SIG-M5 (cell line): ENCODE measurements at places on chromosomes 11 and 22.

DNA sequence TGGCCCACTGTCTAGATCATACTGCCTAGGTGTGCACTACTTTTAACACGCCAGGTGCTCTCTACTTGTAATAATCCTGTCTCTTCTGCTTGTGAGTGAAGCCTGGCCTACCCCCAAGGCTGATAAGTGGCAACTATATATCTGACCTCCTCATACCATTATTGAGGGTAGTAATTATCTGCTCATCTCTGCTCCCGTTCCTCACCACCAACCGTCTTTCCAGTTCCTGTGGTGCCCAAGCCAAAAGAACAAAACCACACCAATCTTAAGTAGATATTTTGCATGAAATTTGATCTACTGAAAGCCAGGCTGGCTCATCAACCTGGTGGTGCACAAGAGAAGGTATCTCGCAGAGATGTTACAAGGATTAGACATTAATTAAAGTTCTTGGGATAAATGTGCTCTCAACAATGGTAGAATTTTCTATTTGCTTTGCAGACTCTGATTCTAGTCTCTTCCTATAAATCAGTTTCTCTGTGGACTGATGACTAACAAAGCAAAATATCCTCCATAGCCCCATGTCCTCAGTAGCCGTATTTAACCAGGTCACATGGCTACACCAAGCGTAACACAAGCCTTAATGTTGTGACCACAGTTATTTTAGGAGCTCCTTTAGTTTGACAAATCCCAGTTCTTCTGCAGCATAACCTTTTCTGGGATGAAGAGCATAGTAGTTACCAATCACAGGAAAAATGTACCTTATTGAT lies 267.2 kb downstream of the NTM start:
- no peak for DNase-seq

GRCh38 chr11:67304511-67305113 lies 1.3 kb downstream of the SSH3 start:
- no peak for DNase-seq

DNA sequence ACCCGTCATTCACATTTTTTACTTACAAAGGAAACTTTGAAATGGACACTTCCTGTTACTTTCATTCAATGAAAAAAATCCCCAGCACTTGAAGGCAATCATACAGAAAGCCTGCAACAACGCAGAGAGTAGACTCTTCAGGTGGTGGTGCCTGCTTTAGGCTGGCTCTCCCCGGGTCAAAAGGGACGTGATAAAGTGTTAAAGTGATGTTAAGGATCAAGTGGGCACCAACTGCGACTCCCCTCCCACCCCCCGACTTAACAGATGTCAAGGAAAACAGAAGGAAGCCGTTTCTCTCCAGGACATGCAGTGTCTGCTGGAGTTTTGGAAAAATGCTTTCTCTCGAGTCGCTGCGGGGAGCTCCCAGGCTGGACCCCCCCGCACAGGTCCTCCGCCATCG lies 414 bp upstream of the PNPLA3 start:
- DNase-seq = no peak

- no peak for DNase-seq
These were observed 53.4 kb downstream of the ARHGAP42 start for GRCh38 chr11:100740440-100740839.

- no peak for DNase-seq
These were observed 98.3 kb downstream of the FBXO7 start for GRCh38 chr22:32572741-32573500.
